Left ventricle myocardium inferior (tissue), 1 donor: ENCODE measurements at places on chromosomes 13 and 19.

GRCh38 chr13:65650321-65650720 is 1579.8 kb downstream of the PCDH9 start:
- DNase-seq = no peak

DNA sequence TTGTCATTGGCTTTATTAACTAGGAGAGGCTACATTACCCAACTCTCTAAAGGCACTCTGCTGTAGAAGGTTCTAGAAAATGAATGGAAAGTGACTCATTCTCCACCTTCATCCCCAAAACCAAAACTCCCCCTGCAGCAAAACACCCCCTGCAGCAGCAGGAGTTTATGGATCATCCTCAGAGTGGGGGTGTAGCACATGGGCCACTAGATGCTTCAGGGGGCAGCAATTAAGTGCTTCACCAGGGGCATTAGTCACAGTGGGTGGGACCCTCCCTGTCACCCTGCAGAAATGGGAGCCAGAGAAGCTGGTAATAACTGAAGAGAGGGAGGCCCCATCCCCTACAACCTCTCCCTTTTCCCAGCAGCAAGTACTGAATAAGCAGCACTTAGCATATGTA is 64.5 kb upstream of the MED4 start:
- DNase-seq = no peak

DNA sequence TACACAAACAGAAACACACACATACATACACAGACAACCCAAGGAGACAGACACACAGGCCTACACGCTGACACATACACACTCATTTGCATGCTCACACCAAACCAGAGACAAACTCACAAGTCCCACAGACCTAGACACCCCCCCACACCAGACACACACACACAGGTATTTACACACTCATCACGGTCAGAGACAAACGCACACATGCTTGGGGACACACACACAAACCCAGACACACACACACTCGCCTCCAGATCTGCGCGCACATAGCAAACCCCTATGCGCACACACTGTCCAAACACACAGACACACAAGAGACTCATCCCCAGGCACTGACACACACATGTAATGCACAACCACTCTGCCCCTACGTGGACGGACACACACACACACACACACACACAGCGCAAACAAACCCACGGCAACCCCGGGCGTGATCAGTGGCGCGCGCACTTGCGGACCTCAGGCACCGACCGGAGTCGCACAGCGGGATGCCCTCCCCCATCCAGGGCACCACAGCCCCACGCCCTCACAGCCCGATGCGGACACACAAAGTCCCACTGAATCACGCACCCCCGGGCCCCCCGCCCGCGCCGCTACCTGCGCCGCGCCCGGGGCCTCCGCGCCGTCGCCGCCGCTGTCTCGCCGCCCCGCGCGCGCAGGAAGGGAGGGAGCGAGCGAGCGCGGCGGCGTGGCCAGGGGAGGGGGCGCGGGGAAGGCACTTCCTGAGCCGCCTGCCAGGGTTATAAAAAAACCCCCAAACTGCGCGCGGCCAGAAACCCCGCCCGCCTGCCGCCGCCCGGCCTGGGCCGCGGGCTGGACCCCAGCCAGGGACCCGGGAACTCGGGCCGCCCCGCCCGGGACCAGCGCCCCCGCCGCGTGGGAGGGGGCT is at the start of gene ADAMTS10:
Gene ADAMTS10, minus strand, starts transcription at position 675 of the 895 bp plus-strand sequence. CDS start 5,005 bp downstream, outside the sequence.
- peak; percentile 51 for DNase-seq

GRCh38 chr13:110266983-110267382 is 40.0 kb downstream of the COL4A1 start:
- no peak for DNase-seq

- no peak for DNase-seq
These were observed 7.2 kb upstream of the SLC35E1 start for GRCh38 chr19:16579381-16579780.

DNA sequence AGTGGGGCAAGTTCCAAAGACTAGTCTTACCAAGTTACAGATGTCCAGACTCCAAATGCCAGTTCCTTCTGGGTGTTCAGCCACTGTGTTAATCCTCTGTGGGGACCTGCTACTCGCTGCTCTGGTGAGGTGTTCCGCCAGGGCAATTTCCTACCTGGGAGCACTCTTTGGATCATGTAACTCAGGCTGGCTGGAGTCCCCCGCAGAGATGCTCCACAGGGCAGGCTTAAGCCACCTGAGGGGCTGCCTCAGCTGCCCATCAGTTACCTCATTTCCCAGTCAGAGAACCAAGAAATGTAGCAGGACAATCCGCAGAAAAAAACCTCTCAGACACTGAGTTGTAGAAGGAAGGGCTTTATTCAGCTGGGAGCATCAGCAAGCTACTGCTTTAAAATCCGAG is 133.8 kb downstream of the ZNF737 start:
- no peak for DNase-seq

GRCh38 chr13:43522788-43523187 is 264.0 kb downstream of the ENOX1 start:
- no peak for DNase-seq

DNA sequence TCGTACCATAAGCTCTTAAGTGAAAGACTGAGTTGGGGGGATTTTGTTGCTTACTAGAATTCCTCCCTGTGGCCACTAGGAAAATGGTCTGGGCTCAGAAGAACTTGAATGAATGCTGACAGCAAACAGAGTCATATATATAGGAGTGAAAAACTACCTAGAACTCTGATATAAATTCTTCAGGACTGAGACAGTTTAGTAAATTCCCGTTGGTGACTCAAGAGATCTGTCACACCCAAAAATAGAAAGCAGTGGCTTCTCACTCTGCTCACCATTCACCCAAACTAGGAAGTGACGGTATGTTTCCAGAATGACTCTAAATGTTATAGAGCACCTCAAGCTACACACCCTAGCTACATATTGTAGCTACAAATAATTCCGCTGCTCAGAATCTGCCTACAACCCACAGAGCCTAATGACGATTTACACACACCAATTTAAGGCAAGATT is 116.2 kb downstream of the TBC1D4 start:
- DNase-seq = no peak

GRCh38 chr13:22092791-22093560 is 422.1 kb downstream of the FGF9 start:
- no peak for DNase-seq

DNA sequence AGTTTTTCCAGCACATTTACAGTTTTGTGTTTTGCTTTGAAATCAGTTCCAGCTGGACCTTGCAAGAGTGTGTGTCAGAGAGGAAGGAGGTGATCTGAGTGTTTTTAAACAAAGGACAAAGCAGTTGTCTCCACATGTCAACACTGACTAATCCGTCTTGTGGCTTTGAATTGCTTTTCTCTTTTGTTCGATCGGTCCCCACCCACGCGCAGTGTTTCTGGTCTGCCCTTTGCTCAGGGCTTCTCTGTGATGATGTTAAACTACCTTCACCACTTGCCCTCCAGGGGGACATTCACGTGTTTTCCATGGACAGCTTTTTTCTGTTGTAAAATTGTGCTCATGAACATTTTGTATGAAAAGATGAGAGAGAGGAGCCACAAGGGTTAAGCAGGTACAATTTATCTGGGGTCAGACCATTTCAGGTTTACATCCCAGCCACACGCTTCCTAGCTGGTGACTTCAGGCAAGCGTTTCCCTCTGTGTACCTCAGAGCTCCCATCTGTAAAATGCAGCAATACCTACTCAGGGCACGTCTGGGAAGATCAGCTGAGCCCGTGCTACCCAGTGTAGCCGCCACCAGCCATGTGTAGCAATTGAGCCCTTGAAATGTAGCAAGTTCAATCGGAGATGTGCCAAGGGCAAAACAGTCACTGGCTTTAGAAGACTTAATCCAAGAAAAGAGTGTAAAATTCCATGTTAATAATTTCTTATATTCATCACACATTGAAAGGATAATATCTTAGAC is 13.5 kb upstream of the PLA2G4C start:
- DNase-seq = no peak

GRCh38 chr13:61252213-61252612 is 163.4 kb downstream of the PCDH20 start:
- DNase-seq = no peak

- DNase-seq = no peak
These were observed 239.6 kb downstream of the LHFPL6 start for GRCh38 chr13:39363382-39363772.

GRCh38 chr19:1066748-1067340 is at the start of gene ARHGAP45:
TSS of gene ARHGAP45 (plus strand) at chr19:1067167. CDS start at chr19:1067406, 239 bp downstream.
- no peak for DNase-seq

GRCh38 chr13:74062933-74063332 is 71.3 kb downstream of the KLF12 start:
- DNase-seq = peak; percentile 66

DNA sequence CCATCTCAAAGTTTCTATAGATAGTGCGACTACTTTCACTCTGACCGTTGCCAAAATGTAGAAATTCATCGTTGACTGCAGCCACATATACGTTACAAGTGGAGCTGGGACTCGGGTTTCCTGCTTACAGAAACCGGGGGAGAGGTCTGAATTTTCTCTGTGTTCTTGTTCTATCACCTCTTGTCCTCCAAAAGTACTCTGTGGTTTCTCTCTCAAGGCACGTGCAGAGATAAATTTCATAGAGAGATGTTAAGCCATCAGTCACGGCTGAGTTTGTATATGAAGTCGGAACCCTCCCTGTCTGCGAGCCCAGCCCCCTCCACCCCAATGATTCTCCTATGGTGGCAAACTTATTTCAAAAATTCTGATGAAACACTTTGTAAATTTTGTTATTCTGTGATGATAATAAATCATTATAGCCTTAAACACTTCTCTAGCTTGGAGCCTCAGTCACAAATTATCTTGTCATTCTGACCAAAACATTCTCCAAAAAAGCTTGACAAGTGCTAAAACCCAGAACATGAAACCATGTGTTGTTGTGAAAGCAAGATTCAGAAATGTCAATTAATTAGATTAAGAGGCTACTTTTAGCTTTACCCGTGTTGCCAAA is 87.5 kb downstream of the TSHZ3 start:
- no peak for DNase-seq

DNA sequence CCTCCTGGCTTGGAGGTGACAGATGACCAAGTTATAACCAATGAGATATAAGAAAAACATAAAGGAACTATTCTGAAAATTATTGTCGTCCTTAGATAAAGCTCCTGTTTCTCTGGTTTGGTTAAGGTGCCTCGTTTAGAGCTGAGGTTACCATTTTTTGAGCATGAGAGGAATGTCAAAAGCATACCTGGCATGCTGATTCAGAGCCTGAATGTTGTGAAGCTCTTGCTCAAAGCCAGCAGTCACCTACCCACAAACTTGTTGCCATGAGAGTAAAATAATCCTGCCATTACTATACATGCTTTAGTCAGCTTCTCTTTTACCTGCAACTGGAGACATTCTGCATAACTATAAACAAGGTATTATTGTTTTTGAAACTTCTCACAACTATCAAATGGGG is 1116.2 kb downstream of the DIAPH3 start:
- DNase-seq = no peak

DNA sequence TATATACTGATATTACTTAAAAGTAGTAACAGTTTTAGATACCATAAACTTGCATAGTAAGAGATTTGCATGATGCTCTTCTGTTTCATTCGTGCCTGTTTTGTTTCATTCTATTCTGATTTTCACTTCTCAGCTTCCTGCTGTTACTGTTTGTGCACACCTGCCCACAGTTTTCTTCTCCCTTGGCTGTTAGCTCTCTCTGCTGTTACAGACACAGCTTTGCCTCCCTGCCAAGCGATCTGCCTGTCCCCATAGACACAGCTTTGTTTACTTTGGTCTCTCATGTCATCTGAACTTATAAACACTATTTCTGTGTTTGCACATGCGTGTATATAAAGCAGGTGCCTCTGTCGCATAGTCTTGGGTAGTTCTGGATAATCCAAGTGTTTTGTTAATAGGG is 21.4 kb upstream of the UPF3A start:
- no peak for DNase-seq

GRCh38 chr13:106462710-106463109 is 72.8 kb downstream of the EFNB2 start:
- DNase-seq = no peak

GRCh38 chr13:99415014-99415650 is 86.1 kb upstream of the TM9SF2 start:
- no peak for DNase-seq

- no peak for DNase-seq
These were observed 41.4 kb upstream of the TEX29 start for GRCh38 chr13:111278743-111279652.

DNA sequence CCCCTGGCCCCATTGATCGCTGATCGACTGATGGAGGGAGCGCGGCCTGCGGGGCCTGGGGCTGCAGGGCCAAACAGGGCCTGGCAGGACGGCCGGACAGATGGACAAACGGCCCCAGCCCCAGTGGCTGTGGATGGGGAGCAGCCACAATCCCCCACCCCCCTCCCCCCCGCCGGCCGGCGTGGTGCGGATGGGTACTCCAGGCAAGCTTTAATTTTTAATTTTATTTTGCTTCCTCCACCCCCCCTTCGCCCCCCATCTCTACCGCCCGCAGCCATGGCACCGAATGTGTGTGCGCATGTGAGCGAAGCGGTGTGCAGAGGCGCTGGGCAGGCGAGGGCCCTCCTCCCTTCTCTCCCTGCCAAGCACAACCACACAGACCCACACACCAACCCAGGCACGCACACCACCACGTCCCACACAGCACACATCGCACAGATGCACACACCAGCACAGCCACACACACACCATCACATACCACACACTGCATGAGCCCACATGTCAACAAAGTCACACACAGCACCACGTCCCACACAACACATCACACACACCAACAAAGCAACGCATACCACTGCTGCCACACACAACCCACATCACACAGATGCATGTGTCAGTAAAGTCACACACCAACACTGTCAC is 12.4 kb downstream of the ERFL start:
- DNase-seq = no peak

GRCh38 chr19:43553656-43554055 is 20.7 kb downstream of the ZNF575 start:
- no peak for DNase-seq

DNA sequence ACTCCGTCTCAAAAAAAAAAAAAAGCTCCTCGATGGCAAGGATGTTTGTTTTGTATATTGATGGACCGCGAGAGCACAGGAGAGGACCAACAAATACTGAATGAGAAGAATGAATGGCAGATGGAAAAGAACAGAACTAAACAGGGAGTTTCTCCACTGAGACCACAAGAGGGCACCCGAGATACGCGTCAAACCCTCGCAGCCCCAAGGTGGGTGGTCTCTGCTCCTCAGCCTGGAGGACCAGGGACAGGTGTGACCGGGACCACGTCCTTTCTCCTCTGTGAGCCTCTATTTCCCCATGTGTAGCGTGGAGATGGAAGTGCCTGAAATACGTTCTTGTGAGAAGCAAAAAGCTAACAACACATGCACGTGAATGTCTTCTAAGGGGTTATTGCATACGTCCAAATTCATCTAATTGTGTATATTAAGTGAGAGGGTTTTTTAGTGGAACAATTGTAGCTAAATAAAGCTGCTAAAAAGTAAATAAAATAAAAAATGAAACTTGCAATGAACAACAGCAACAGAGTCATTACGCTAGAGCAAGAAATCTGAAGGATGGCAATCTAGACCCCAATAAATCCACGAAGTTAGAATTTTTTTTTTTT is 8.3 kb upstream of the CDC42EP5 start:
- DNase-seq = no peak

DNA sequence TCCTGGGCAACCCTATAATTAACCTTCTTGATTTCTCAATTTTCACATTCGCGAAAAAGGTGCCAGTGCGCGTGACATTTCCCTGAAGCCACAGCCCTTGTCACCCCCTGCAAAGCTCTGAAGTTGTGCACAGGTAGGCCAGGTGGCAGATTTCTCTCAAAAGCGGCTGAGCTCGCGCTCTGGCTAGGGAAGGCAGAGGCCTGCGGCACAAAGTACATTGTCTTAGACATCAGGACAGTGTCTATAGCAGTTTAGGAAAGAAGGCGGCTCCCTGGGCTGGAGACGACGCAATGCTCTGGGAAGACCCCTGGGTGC is 42.9 kb upstream of the ZNF14 start:
- DNase-seq = no peak
